ENCODE measurements at places on chromosomes 4 and X.

GRCh38 chr4:60655356-60655755, 544.8 kb upstream of the ADGRL3 start:
- no peak for DNase-seq

DNA sequence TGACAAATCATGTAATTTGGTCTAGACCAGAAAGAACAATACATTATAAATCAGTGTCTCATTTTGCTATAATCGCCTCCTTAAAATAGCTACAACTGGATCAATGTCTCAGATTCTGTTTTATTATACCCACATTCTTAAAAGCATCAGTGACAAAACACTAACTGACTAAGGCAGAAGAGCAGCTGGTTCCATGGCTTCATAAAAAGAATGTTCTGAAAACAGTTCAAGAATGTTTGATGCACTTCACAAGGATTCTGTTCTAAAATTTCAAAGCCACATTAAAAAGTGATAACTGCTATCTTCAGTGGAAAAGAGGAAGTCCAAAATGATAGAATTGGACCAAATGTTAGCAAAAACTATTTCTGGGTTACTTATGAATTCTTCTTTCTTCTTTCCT, 69.8 kb downstream of the COL25A1 start:
- DNase-seq: no peak

GRCh38 chrX:136781180-136781797, 557 bp upstream of the ARHGEF6 start:
- no peak for DNase-seq

DNA sequence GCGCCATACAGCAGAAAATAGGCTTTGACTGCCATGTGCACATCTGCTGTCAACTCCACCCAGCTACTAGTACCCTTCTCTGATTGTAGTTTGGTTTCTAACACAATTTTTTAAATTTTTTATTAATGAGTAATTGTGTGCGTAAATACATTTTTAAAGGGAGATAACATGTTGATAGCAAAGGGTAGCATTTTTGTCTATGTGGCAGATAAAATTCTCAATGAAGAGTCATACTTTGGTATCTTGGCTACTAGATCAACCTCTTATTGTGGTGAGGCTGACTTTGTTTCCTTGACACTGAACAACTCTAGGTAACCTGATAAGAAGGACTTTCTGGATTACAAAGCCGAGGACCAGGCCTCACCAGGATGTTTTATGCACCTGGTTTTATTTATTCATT, 9.5 kb downstream of the ADH4 start:
- DNase-seq: no peak

DNA sequence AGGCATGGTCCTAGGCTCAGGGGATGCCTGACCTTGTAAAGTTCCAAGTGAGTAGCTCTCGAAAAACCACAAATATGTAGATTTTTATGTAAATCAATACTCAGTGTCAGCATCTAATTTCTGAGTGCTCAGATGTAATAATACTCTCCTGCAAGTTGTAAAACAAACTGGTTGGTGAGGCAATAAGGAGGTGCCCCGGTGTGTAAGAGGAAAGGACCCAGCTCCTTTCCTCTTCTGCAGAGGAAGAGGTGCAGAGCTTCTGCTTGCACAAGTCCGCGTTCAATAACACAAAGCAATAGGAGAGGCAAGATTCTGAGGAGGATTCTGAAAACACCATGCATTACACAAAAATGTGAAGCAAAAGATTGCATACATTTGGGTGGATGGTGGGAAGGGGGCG, 43.6 kb upstream of the ENPP6 start:
- no peak for DNase-seq

DNA sequence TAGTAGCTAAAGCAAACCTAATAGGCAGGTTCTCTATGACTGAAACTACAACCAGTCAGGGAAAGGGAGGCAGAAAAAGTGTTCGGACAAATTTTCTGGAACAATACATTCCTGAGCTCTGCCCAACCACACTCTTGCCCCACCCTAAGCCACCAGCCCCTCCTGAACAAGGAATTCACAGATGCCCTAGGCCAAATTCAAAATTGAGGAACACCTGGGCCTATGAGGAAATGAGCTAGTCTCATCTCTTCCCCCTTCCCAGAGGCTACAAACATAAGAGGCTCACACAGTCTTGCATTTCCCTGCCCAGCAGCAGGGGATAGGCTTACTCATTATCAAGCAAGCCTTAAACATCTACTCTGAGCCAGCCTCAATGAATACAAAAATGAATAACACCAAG, 284.7 kb downstream of the ZNF674 start:
- DNase-seq: no peak

- no peak for DNase-seq
These were observed 27.2 kb upstream of the C4orf17 start for GRCh38 chr4:99483636-99484035.

DNA sequence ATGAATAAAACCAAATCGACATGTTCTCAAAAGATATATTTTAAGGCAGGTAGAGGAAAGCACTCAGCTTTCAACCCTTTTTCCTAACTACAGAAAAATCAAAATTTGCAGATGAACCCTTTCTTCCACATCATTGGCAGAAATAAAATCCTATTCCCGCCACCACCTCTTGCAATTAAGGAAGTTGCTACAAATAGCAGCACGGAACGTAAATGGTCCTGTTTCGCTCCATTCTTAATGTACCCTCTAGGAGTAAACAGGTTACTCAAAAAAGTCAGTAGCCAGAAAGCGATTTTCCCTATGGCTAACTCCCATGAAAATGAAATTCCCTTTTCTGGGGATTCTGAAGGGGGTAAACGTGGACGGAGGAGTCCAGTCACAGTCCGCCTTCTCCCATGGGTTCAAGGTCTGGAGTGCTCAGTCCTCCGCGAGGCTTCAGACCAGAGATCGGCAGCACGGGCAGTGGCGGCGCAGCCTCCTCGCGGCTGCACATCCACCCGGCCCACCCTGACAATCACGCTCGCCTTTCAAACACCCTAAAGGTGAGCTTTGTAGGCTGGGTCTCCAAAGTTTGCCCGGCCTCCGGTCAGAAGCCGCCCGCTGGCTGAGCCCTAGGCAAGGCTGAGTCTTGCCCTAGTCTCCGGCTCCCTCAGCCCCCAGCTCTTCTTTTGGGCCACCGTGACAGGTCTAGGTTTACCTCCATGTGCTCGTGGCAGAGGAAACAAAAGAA, 1.8 kb downstream of the ATP11C start:
- DNase-seq: no peak

GRCh38 chr4:182904211-182904761, 12.9 kb downstream of the DCTD start:
- no peak for DNase-seq

DNA sequence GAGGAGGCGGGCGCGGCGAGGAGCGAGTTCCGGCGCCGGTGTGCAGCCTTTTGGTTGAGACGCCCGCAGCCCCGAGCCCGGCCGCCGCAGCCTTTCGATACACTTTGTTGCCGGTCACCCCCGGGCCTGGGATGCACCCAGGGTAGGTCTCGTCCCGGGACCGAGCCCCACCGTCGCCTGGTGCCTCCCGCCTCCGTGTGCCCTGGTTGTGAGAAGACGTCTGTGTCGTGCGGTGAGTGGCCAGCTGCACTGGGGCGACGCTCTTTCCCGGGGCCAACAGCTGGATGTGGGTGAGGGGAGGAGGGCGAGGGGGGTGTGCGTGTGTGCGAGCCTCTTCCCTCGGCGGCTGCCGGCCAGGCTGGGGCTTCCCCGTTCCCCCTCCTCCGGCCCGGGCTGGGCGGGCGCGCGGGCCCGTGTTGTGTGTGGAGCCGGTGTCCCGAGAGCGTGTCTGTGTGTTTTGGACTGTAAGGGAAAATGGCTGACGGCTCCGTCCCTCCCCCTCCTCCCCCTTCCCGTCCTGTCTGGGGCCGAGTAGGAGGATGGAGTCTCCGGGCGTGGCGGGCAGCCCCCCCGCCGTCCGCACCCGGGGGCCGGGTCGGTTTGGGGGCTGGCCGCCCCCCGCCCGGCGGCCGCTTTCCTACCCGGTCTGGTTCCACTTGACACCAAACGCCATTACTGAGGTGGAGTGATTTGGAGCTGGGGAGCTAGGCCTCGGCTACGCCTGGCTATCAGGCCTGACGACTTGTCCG, 807 bp downstream of the USP9X start:
- no peak for DNase-seq

DNA sequence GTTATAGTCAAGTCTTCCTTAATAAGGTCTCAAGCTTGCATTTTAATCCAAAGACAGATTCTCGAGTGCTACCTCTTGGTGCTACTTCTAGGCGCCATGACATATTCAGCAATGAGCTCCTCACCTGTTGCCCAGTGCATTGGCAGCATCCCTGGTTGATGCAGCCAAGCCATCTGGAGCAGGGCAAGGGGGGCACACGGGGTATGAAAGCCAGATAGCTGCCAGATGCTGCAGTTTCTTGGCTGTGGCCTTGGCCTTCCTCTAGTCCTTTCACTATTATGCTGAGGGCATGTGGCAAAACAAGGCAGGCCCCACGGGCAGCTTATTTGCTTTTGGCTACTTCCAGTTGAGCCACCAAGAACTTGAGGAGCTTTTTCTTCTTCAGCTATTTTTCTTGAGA, 168.6 kb upstream of the PGRMC2 start:
- DNase-seq: no peak

DNA sequence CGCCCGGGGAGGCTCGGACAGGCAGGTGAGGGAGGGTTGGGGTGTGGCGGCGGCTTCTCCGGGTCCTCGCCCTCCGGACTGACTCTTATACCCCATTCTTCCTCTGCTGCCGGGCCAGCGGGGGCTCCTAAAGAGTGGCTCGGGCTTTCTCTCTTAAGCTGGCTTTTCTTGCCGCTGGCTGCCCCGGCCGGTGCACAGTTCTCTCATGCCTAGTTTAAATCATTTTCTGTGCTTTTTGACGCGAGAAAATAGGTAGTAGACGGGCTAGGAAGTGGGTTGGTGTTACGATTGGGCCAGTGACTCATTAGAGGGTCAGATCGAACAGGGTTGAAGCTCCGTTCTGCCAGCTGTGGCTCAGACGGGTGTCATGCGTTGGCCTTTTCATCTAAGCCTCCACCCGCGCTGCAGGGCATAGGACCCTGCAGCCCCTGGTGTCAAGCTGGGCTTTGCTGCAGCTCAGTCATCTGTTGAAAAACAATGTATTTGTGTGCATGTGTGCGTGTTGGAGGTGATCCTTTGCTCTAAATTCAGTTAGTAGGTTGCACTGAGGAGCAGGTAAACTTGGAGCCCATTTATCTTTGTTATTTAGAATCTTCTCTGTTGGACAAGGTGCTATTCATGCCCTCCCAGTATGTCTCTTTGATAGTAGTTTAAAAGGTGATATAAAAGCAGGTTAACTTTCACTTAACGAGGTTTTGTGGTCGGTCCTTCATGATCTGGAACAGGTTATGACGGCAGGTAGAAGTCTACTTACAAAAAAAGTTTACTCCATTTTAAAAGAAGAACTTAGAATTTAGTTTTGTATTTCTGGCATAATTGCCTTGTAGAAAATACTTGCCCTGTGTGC, 802 bp downstream of the BMP2K start:
- DNase-seq: no peak

DNA sequence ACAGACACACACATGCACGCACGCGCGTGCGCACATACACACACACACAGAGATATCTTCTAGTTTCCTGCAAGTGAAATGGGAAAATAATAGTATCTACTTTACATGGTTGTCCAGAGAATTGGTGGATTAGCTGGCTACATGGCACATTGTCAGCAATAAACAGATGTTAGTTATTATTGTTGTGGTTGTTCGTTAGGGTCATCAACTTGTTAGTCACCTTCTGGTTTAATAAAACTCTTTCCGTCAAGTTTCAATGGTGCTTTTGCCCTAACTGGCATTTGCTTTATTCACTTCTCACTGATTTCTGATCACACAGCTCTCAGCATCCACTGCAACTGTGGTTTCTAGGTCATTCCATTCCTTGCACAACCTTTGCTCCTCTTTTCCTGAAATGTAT, 25.4 kb upstream of the RASL11B start:
- DNase-seq: no peak

DNA sequence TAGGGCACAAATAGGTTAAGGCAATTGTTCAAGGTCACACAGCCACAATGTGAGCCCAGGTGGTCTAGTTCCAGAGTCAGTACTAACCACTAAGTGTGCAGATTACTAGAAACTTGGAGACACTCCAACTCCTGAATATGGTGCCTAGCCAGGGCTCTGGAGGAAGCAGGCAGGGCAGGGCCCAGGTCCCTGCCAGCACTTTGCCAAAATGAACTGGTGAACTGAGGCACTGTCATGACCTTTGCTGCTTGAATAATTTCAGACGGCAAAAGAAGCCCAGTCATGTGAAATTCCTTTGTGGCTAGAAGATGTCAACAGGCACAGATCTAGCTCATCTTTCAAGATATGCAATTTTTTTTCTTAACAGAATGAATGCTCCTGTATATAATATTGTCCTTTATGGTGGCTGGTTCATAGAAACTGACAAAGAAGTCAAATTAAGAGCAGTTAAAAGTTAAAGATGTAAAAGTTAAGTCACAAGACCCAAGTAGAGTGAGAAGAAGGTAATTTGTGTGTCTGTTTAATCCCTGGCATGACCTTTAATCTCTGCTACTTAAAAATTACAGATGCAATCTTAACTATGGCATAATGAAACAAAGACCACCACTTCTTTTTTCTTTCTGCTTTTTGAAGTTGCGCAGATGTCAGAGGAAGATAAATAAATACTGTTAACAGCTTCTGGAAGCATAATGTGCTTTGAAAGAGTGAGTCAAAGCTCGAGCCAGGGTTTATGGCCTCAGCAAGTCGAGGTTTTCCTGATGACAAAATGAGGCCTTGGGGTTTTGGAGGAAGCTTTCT, 54.1 kb downstream of the SHROOM3 start:
- no peak for DNase-seq

- DNase-seq: no peak
These were observed 88.9 kb upstream of the LNX1 start for GRCh38 chr4:53680168-53680567.

- no peak for DNase-seq
These were observed 296.5 kb upstream of the CLNK start for GRCh38 chr4:10981096-10981495.

Measured in NCI-H1930 (cell line).